ENCODE measurements at places on chromosomes 11 and 22.

- DNase-seq, result no peak
Measured at GRCh38 chr11:57001674-57002401, 13.1 kb downstream of the OR5AK2 start.

- no peak for DNase-seq
Measured at GRCh38 chr22:25370322-25370721, 150.9 kb downstream of the CRYBB2 start.

GRCh38 chr22:43520632-43521039 lies 108.8 kb downstream of the MPPED1 start:
- DNase-seq, result no peak

DNA sequence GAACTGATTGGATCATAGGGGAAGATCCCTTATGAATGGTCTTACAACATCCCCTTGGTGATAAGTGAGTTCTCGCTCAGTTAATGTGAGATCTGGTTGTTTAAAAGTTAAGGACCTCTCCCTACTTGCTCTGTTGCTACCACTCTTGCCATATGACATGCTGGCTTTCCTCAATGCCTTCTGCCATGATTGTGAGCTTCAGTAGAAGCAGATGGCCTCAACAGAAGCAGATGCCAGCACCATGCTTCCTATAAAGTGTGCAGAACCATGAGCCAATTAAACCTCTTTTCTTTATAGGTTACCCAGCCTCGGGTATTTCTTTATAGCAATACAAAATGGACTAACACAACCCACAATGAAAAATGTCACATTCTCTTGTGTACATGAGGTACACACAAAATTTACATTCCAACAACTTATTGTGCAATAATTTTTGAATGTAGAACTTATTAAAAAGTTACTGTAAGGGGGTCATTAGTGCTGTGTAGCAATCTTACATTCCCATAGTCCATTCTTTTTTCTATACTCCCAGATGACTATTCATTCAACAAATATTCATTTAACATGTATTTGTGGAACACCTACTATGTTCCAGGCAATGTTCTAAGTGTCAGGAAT lies 10.3 kb downstream of the CYP2R1 start:
- no peak for DNase-seq
